ENCODE measurements at places on chromosomes 7 and 10. TPM values are rescaled to one million over a fixed set of nuclear protein-coding genes. Genes with fewer than 3 reads are reported as not detected.

The PTPRZ1 gene
- 0.12 TPM for total RNA-seq

The TLX1 gene
- total RNA-seq: not detected

The TTYH3 gene
- total RNA-seq: 36.8 TPM

The LOXL4 gene
- total RNA-seq: 122 TPM

The CALHM3 gene
- total RNA-seq: not detected

Data from smooth muscle cell of the coronary artery (primary cell).